Mucosa of gallbladder (tissue), 1 donor: ENCODE measurements at places on chromosomes 16 and 17. TPM values are rescaled to one million over a fixed set of nuclear protein-coding genes. Genes with fewer than 3 reads are reported as not detected.

ATP2A3 gene
- total RNA-seq: 96.5 TPM

- peak; percentile 76 for DNase-seq
Measured at GRCh38 chr17:57440522-57441269, 184.4 kb downstream of the MSI2 start.

TEX19 gene
- total RNA-seq: not detected

GRCh38 chr16:51526621-51527020 lies 375.6 kb upstream of the SALL1 start:
- DNase-seq: no peak

DNA sequence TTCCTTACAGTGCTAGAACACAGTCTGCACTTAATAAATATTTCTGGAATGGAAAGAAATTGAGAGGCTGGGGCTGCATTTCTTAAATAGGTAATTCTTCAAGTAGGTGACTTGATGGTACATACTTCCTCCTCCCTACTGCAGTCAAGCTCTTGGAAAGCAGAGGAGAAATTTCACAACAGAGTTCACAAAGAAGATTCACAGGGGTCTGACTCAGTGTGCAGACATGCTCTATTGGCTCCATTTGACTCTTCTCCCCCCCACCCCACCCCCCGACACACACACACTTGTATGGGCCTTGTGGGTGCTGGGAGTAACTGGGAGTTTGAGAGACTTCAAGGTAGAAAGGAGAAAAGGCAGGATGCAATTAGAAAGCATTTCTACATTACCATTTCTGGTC lies 6.2 kb upstream of the MYOCD start:
- DNase-seq: no peak

GRCh38 chr16:47815655-47816054 lies 340.1 kb downstream of the ABCC12 start:
- DNase-seq: no peak

DNA sequence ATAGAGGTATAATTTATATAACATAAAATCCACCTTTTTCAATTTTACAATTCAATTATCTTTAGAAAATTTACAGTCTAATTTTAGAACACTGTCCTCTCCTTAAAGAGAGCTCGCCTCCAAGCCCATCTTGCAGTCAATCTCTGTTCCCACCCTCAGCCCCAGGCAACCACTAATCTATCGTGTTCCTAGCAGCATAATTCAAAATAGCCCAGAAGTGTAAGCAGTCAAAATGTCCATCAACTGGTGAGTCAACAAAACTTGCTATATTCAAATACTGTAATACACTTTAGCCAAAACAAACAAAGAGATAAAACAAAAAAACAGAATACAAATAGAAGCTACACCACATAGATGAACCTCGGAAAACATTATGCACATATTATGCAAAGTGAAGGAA lies 1006.8 kb upstream of the EEF2KMT start:
- DNase-seq: no peak

HASPIN gene
- 0.32 TPM for total RNA-seq

SIRT7 gene
- 58.1 TPM for total RNA-seq

ANKFN1 gene
- total RNA-seq: 1.3 TPM

DNA sequence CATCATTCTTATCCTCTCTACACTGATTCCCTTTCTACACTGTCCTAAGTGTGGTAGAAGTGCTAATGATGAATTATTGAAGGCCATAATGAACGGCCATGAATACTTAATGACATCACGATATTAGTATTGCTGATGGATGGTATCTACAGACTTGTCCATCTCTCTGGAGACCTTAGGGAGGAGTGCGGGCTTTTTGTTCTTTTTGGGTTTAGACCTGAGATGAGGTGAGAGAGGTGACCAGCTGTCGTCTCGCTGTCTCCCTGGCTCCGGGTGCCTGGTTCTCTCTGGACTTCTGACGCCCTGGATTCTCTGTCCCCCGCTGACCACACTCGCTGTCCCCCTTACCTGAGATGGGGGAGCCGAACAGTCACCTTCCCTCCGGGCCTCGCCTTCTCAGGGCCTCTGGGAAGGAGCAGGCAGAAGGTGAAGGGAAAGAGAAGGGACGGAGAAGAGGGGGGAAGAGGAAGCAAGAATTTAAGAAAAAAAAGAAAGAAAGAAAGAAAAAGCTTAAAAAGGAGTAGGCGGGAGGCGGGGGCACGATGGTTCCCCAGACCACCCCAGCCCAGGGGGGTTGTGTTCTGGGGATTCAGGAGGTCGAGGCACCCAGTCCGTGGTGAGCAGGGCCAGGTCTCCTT lies 17.1 kb downstream of the SGCA start:
- no peak for DNase-seq

DNA sequence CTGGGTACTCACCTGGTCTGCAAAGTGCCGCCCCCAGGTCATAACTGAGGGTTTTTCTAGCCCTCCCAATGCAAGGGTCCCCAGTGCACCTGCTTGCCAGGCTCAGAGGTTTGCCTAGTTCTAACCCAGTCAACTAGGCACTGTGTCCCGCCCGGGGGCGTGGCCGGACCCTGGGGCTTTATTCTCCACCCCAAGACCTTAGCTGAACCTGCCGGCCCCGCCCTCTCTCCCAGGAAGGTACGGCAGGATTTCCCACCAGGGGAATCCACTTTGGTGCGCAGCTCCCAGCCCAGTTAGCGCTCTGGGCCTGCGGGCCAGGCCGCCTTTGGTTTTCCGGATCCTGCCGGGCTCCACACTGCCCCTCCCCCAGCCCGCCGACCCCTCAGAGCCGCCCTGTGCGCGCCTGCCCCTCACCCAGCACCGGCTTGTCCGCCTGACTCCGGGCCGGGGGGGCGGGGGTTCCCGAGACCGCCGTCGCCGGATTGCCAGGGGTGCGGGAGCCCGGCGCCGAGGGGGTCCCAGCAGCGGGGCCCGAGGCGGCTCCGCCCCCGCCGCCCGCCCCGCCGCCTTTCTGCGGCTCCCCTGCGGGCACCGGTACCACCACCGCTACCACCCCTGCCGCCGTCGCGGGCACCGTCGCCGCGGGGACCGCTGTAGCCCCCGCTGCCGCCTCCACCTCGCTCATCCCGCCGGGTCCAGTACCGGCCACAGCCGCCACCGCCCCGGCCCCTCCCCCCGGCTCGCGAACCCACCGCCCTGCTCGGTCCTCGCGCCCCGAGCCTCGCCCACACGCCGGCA lies 424 bp downstream of the YBX2 start:
- peak; percentile 32 for DNase-seq

DNA sequence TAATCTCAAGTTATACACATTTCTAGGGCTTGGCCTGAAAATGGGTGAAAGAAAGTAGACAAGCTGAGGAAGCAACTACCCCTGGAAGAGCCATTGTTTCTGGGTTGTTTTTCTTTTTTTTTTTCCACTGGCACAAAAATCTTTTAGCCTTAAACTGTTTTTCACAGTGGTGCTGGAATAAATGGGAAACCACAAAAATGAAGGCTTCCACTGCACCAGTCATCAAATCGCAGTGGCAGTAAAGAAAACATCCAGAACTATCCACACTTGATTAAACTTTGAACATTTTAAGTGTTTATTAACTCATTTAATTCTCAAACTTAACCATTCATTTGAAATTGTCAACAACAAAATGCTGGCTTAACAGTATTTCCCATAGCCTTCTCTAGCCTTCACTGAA lies 14.3 kb downstream of the CMTM4 start:
- DNase-seq: no peak

GRCh38 chr17:50816771-50817751 lies 18.3 kb upstream of the WFIKKN2 start:
- no peak for DNase-seq

OR4D1 gene
- total RNA-seq: not detected

GRCh38 chr16:16025214-16025968 lies 76.0 kb downstream of the ABCC1 start:
- DNase-seq: no peak

- DNase-seq: no peak
Measured at GRCh38 chr16:12348733-12349704, 372.5 kb downstream of the SNX29 start.

- no peak for DNase-seq
Measured at GRCh38 chr16:87834668-87835473, 34.4 kb downstream of the SLC7A5 start.

- no peak for DNase-seq
Measured at GRCh38 chr16:74522160-74522559, 84.8 kb downstream of the GLG1 start.

GRCh38 chr17:5135726-5136579 lies 20.1 kb downstream of the USP6 start:
- no peak for DNase-seq

HBA2 gene
- total RNA-seq: 30.0 TPM

GRCh38 chr17:14780097-14780651 lies 479.3 kb downstream of the HS3ST3B1 start:
- no peak for DNase-seq

OR1F1 gene
- total RNA-seq: not detected

SALL1 gene
- total RNA-seq: 1.2 TPM
